Activated CD4-positive, alpha-beta T cell treated with anti-CD3 and anti-CD28 coated beads, Interleukin-2, Interleukin-6, amounts not matched to agents 100 ng/mL and 50 ng/mL, durations not matched to agents 16 hours and 8 hours (primary cell): ENCODE measurements at places on chromosomes 1 and 21.

GRCh38 chr1:155706139-155706538, 17.2 kb downstream of the DAP3 start:
- no peak for DNase-seq

- DNase-seq: no peak
Measured at GRCh38 chr1:225378880-225379279, 49.0 kb downstream of the LBR start.

- DNase-seq: peak; percentile 23
Measured at GRCh38 chr1:198601936-198602889, 36.6 kb upstream of the PTPRC start.

GRCh38 chr1:223709598-223709997, 2.7 kb upstream of the CAPN2 start:
- DNase-seq: no peak

DNA sequence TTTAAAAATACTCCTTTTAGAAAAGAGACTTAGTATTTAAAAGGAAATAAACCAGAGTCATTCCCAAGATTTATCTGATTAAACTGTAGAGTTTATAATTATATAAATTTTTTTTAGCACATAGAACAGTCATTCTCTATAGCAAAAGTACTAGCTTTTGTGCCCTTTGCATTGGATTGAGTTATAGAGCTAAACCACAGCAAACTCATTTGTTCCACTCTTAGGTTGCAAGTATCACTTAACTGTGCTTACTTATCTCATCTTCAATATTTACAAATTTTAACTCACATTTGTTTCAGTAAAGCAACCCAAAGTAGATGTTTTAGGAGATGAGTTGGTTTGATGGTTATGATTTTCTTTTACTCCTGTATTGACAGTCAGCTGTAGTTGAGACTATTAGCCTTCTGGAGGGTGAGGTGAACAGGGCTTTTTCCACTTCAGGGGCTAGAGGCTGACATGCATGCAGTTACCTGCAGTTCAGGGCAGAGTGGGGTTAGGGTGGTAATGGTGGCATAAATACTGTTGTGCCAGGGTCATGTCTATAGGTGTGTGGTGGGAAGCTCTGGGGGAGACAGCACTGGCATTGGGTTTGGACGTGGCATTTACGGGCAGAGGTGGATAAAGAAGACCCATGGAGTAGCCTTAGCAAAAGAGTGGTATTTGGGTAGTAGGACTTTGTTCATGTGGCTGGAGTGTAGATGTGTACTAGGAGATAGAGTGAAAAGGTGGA, 42.1 kb downstream of the DYRK1A start:
- DNase-seq: peak; percentile 40

- DNase-seq: no peak
Measured at GRCh38 chr21:17462276-17462981, 50.4 kb upstream of the CXADR start.

GRCh38 chr1:69657971-69658370, 90.2 kb downstream of the LRRC7 start:
- no peak for DNase-seq
